ENCODE measurements at places on chromosomes 2 and 18.

DNA sequence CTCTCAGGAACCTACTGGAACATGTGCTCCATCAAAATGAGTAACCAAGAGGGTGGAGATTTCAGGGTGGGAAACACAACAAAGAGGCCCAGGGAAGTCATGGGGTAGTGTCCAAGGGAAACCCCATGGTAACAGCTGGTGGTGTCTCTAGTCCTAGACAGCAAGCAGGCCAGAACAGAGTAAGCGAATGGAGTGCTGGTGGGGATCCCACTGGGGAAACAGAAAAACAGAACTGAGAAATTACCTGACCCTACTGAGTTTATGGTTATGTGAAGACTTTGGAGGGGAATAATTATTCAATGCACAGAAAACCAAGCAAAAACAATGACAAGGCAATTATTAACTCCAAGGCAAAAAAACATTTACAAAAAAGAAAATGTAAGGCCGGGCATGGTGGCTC is 16.9 kb downstream of the ERCC3 start:
- H3K4me3 ChIP-seq, result no peak overlapping the region
- H3K36me3 ChIP-seq, result peaks cover 88% of the 10 kb centered on the region
- H3K4me1 ChIP-seq, result no peaks in the 10 kb centered on the region
- no peak overlapping the region for H3K27ac ChIP-seq
- no peaks in the 10 kb centered on the region for H3K27me3 ChIP-seq

GRCh38 chr18:71249791-71250190 is 960.9 kb downstream of the SOCS6 start:
- no peaks in the 10 kb centered on the region for H3K27me3 ChIP-seq
- H3K27ac ChIP-seq, result no peak overlapping the region
- H3K36me3 ChIP-seq, result no peaks in the 10 kb centered on the region
- no peaks in the 10 kb centered on the region for H3K4me1 ChIP-seq
- no peak for DNase-seq

GRCh38 chr2:230220347-230220969 is 674 bp upstream of the SP110 start:
- H3K27ac ChIP-seq, result peak overlapping the region; percentile 91
- H3K4me1 ChIP-seq, result peaks cover 17% of the 10 kb centered on the region
- H3K4me3 ChIP-seq, result peak overlapping the region; percentile 98
- no peaks in the 10 kb centered on the region for H3K27me3 ChIP-seq
- peaks cover 6% of the 10 kb centered on the region for H3K36me3 ChIP-seq

GRCh38 chr2:128421861-128422311 is 103.2 kb upstream of the HS6ST1 start:
- no peak overlapping the region for H3K4me3 ChIP-seq
- no peak for DNase-seq
- peaks cover 29% of the 10 kb centered on the region for H3K27me3 ChIP-seq
- no peak overlapping the region for H3K27ac ChIP-seq
- no peaks in the 10 kb centered on the region for H3K4me1 ChIP-seq
- H3K36me3 ChIP-seq, result no peaks in the 10 kb centered on the region

GRCh38 chr2:23241121-23241520 is 143.9 kb upstream of the KLHL29 start:
- no peak overlapping the region for H3K27ac ChIP-seq
- no peak for DNase-seq
- H3K36me3 ChIP-seq, result no peaks in the 10 kb centered on the region
- no peak overlapping the region for H3K4me3 ChIP-seq
- no peaks in the 10 kb centered on the region for H3K27me3 ChIP-seq
- no peaks in the 10 kb centered on the region for H3K4me1 ChIP-seq

GRCh38 chr2:45591073-45591472 is 20.0 kb downstream of the SRBD1 start:
- H3K36me3 ChIP-seq, result no peaks in the 10 kb centered on the region
- H3K27me3 ChIP-seq, result no peaks in the 10 kb centered on the region
- no peak overlapping the region for H3K27ac ChIP-seq

- H3K27me3 ChIP-seq, result no peaks in the 10 kb centered on the region
- no peak for DNase-seq
- no peak overlapping the region for H3K4me3 ChIP-seq
Observed at GRCh38 chr2:121856360-121856759, 100.9 kb downstream of the TSN start.

- H3K27me3 ChIP-seq, result no peaks in the 10 kb centered on the region
- DNase-seq, result no peak
- H3K27ac ChIP-seq, result no peak overlapping the region
- H3K4me1 ChIP-seq, result peaks cover 8% of the 10 kb centered on the region
- H3K4me3 ChIP-seq, result no peak overlapping the region
Observed at GRCh38 chr2:9764153-9764778, 79.0 kb upstream of the TAF1B start.

DNA sequence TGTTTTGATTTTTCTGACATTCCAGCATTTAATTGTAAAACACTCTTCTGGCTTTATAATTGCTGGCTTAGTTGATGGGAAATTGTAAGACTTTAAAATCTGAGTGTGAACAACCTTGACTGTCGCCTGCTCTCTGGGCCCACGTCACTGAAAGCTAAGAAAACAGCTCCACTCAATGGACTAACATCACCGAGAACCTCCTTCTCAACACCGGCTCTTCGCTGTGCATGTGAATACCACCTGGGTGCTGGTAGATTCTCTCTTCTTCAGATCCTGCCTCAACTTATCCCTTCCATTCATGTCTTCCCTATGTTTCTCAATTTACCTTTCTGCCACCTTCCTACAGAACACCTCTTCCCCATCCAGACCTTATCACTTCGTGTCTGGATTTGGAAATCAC is 523.1 kb upstream of the ID2 start:
- no peak overlapping the region for H3K27ac ChIP-seq
- no peaks in the 10 kb centered on the region for H3K36me3 ChIP-seq
- H3K27me3 ChIP-seq, result no peaks in the 10 kb centered on the region
- no peak for DNase-seq

DNA sequence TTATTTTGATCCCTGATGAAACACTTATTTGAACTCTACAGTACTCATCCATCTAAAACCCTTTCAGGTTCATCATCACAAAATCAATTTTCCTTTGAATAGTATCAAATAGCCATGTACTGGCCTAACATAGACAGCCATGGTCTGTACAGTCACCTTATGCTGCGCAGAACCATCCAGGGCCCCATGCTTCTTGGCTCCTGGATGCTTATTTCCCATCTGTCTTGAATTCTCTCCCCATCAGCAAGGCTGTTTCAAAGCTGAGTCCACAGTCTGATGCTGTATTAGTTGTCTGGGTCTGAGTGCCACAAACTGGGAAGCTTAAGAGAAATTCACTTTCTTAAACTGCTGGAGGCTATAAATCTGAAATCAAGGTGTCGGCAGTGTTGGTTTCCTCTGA is 290.2 kb downstream of the OSR1 start:
- no peak overlapping the region for H3K4me3 ChIP-seq
- no peaks in the 10 kb centered on the region for H3K36me3 ChIP-seq
- H3K27ac ChIP-seq, result no peak overlapping the region
- DNase-seq, result no peak
- no peaks in the 10 kb centered on the region for H3K27me3 ChIP-seq
- no peaks in the 10 kb centered on the region for H3K4me1 ChIP-seq

GRCh38 chr2:171347591-171348032 is 86.2 kb downstream of the METTL8 start:
- H3K4me3 ChIP-seq, result no peak overlapping the region
- H3K27me3 ChIP-seq, result no peaks in the 10 kb centered on the region
- H3K4me1 ChIP-seq, result no peaks in the 10 kb centered on the region
- H3K36me3 ChIP-seq, result no peaks in the 10 kb centered on the region

GRCh38 chr2:32375228-32375892 is 18.5 kb downstream of the BIRC6 start:
- H3K4me3 ChIP-seq, result no peak overlapping the region
- H3K36me3 ChIP-seq, result peaks cover 9% of the 10 kb centered on the region
- H3K27me3 ChIP-seq, result no peaks in the 10 kb centered on the region
- H3K4me1 ChIP-seq, result peaks cover 10% of the 10 kb centered on the region
- H3K27ac ChIP-seq, result no peak overlapping the region

DNA sequence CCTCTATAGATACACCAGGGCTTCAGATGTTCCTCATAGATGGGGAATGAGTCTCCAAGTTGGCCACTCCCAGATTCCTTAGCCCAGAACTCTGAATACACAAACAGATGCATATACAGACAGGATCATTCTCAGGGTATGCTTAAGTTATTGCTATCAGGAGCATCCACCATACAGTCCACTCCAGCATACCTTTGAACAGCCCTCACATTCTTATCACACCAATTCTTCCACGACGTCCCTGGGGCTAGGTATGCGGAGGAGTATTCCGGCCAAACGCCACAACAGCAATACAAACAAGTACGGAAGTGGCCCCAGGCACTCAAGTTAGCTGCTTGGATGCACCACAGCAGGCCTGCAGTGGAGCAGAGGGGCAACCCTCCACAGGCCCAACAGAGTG is 312.5 kb upstream of the CHAC2 start:
- no peaks in the 10 kb centered on the region for H3K27me3 ChIP-seq
- H3K27ac ChIP-seq, result no peak overlapping the region
- H3K4me1 ChIP-seq, result no peaks in the 10 kb centered on the region
- H3K36me3 ChIP-seq, result no peaks in the 10 kb centered on the region
- no peak for DNase-seq

GRCh38 chr2:143453981-143454511 is 324.8 kb downstream of the ARHGAP15 start:
- no peaks in the 10 kb centered on the region for H3K27me3 ChIP-seq
- peaks cover 2% of the 10 kb centered on the region for H3K36me3 ChIP-seq
- DNase-seq, result no peak
- no peak overlapping the region for H3K27ac ChIP-seq
- H3K4me1 ChIP-seq, result peaks cover 14% of the 10 kb centered on the region

- H3K27me3 ChIP-seq, result no peaks in the 10 kb centered on the region
- no peaks in the 10 kb centered on the region for H3K4me1 ChIP-seq
- no peak overlapping the region for H3K27ac ChIP-seq
- no peak for DNase-seq
Observed at GRCh38 chr2:196328088-196328680, 156.8 kb upstream of the STK17B start.

DNA sequence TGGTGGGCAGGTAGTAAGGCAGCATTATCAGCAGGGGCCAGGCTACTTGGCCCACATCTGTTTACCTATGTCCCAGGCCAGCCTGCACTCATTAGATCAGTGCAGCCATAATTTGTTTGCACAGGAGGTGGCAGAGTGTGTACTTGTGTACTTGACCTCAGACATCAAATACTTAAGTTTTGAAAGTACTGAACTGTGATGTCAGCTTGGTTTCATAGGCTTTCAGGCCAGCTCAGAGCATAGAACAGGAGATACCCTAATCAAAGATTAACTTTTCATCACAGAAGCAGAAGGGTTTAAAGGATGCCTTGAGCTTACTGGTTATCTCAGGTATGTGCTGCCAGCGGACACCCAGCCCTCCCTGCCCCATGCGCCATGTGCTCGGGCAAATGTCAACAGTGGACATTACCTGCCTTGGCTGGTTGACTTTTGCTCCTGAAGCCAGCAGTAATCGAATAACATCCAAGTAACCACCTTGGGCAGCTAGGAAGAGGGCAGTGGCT is 33.2 kb downstream of the ANKRD29 start:
- H3K4me1 ChIP-seq, result no peaks in the 10 kb centered on the region
- no peak overlapping the region for H3K4me3 ChIP-seq
- no peaks in the 10 kb centered on the region for H3K27me3 ChIP-seq
- DNase-seq, result no peak

GRCh38 chr2:230779126-230779525 is 66.5 kb downstream of the CAB39 start:
- H3K4me1 ChIP-seq, result peaks cover 17% of the 10 kb centered on the region
- peak overlapping the region; percentile 30 for H3K27ac ChIP-seq
- no peak overlapping the region for H3K4me3 ChIP-seq
- H3K36me3 ChIP-seq, result no peaks in the 10 kb centered on the region

DNA sequence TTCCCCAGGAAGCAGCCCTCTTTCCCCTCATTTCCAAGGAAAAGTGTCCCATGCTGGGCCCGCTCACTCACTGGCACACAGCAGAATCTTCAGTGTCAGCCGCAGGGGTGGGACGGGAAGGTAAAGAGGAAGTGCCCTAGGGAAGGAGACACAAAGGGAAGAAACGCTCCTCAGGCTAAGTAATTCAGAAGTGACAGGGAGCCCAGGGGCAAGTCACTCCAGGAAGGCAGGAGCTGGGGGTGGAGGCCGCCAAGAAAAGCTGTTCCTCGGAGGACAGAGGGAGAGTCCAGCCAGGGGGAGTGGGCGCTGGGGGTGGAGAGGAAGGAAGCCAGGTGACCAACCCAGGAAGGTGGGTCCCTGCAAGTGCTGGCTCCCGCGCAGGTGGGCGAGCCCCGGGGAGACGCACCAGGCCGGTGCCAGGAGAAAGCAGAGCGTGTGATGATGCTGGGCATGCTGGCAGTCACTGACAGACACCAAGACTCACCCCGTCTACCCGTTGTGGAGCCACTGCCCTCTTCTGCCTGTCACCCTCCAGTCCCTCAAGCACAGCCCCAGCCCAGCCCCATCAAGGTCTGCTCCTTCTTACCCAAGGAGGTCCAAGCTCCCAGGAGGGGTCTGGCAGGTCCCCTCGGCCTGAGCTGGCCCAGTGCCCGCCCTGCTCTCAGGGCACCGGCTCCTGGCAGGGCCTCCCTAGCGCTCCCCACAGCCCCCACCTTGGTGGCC is 21.7 kb downstream of the HDAC4 start:
- H3K4me3 ChIP-seq, result no peak overlapping the region
- no peak for DNase-seq
- no peak overlapping the region for H3K27ac ChIP-seq
- peaks cover 21% of the 10 kb centered on the region for H3K4me1 ChIP-seq

GRCh38 chr18:46622451-46622850 is 34.6 kb downstream of the LOXHD1 start:
- no peaks in the 10 kb centered on the region for H3K36me3 ChIP-seq
- H3K27ac ChIP-seq, result no peak overlapping the region
- no peak overlapping the region for H3K4me3 ChIP-seq
- no peaks in the 10 kb centered on the region for H3K27me3 ChIP-seq

DNA sequence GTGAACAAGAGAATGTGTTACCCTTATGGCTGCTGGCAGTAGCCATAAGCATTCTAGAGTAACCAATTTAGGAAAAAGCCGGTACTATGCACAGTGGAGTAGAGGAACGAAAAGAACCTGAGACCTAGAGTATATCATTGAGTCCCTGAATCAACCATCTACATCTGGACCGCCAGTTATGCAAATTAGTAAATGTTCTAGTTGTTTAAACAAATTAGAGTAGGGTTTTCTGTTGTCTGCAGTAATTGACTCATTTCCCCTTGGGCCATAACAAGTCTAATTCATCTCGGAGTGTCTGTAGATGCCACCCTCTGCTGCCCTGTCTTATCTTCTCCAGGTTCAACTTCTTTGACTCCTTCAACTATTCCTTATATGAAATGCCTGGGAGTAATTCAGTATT is 60.1 kb upstream of the CAPN13 start:
- H3K36me3 ChIP-seq, result no peaks in the 10 kb centered on the region
- no peaks in the 10 kb centered on the region for H3K4me1 ChIP-seq
- no peak for DNase-seq
- H3K27me3 ChIP-seq, result no peaks in the 10 kb centered on the region
- no peak overlapping the region for H3K27ac ChIP-seq
- H3K4me3 ChIP-seq, result no peak overlapping the region

DNA sequence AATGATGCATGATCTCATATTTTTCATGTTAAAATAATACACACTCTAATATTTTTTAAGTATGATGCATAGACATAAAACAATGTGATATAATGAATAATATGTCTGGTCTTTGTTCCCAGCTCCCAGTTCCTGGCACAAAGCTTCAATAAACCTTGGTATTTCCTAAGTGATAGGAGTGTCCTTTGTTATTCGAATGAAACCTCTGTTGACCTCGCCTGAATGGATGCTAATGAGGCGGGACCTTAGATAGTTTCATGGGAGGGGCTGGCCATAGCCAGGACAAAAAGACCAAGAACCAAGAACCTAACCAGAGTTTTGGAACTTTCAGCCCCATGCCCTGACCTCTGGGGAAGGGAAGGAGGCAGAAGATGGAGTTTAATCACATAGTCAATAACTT is 257.7 kb upstream of the COPS8 start:
- H3K27ac ChIP-seq, result no peak overlapping the region
- no peak for DNase-seq
- H3K27me3 ChIP-seq, result peaks cover 7% of the 10 kb centered on the region
- no peaks in the 10 kb centered on the region for H3K36me3 ChIP-seq
- no peak overlapping the region for H3K4me3 ChIP-seq
- no peaks in the 10 kb centered on the region for H3K4me1 ChIP-seq
